ENCODE measurements at places on chromosomes 13 and 19. TPM values are rescaled to one million over a fixed set of nuclear protein-coding genes. Genes with fewer than 3 reads are reported as not detected.

The SLC10A2 gene
- not detected for polyA plus RNA-seq

The CBY2 gene
- polyA plus RNA-seq: not detected

The SBSN gene
- 0.70 TPM for polyA plus RNA-seq

The RGL3 gene
- 2.3 TPM for polyA plus RNA-seq

The CELF5 gene
- polyA plus RNA-seq: 0.01 TPM

All from BJ (cell line).